ENCODE measurements at places on chromosomes 13 and 19.

GRCh38 chr13:80340651-80341100 lies 250 bp downstream of the SPRY2 start:
- H3K27me3 ChIP-seq = no peaks in the 10 kb centered on the region
- H3K4me1 ChIP-seq = peaks cover 4% of the 10 kb centered on the region
- H3K4me3 ChIP-seq = peak overlapping the region; percentile 77
- peak overlapping the region; percentile 89 for H3K27ac ChIP-seq

DNA sequence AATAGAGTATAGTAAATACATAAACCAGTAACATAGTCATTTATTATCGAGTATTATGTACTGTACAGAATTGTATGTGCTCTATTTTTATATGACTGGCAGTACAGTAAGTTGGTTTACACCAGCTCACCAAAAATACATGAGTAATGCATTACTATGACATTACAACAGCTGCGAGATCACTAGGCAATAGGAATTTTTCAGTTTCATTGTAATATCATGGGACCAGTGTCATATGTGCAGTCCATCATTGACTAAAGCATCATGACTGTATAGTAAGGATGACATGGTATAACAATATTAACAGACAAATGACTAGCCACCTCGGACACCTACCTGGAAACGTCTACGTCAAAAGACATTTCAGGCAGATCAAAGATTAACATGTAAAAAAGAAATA lies 33.6 kb downstream of the ATP7B start:
- no peak for DNase-seq
- H3K36me3 ChIP-seq = no peaks in the 10 kb centered on the region
- no peak overlapping the region for H3K27ac ChIP-seq
- H3K4me1 ChIP-seq = no peaks in the 10 kb centered on the region

- no peak for DNase-seq
- H3K27me3 ChIP-seq = no peaks in the 10 kb centered on the region
- peak overlapping the region; percentile 76 for H3K27ac ChIP-seq
- peaks cover 18% of the 10 kb centered on the region for H3K4me1 ChIP-seq
- H3K4me3 ChIP-seq = peak overlapping the region; percentile 93
These were observed 458 bp downstream of the ARHGEF1 start for GRCh38 chr19:41883463-41883820.

- DNase-seq = no peak
- no peaks in the 10 kb centered on the region for H3K4me1 ChIP-seq
- no peak overlapping the region for H3K27ac ChIP-seq
- no peaks in the 10 kb centered on the region for H3K36me3 ChIP-seq
- no peak overlapping the region for H3K4me3 ChIP-seq
- no peaks in the 10 kb centered on the region for H3K27me3 ChIP-seq
These were observed 35.7 kb upstream of the FAM216B start for GRCh38 chr13:42745655-42746054.

GRCh38 chr13:74778087-74778486 lies 643.9 kb upstream of the KLF12 start:
- no peak overlapping the region for H3K27ac ChIP-seq
- DNase-seq = no peak
- H3K4me1 ChIP-seq = no peaks in the 10 kb centered on the region
- no peaks in the 10 kb centered on the region for H3K27me3 ChIP-seq

GRCh38 chr19:15837221-15837731 lies 21.8 kb upstream of the OR10H1 start:
- peak overlapping the region; percentile 70 for H3K4me3 ChIP-seq
- H3K36me3 ChIP-seq = no peaks in the 10 kb centered on the region
- H3K27ac ChIP-seq = peak overlapping the region; percentile 99
- no peak for DNase-seq

- H3K27me3 ChIP-seq = no peaks in the 10 kb centered on the region
- peaks cover 42% of the 10 kb centered on the region for H3K4me1 ChIP-seq
- no peak for DNase-seq
These were observed 662 bp upstream of the SPACA6 start for GRCh38 chr19:51692468-51692867.

DNA sequence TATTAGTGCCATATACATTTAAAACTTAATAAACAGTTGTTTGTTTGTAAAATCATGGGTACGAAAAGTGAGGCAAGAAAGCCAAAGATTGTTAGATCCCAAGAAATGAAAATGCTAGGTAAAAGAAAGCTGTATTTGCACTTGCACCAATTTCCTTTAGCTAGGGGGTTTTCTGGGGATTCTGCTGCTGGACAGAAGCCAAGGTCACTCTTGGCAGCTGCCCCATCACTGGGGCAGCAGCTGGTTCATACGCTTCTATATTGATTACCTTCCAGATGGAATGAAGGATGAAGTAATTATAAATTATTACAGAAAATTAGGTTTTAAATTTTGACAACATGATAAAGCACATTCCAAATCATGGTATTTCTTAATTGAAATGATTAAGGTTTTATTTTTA lies 127.4 kb downstream of the SLITRK5 start:
- H3K27me3 ChIP-seq = no peaks in the 10 kb centered on the region
- H3K4me3 ChIP-seq = no peak overlapping the region
- no peak overlapping the region for H3K27ac ChIP-seq

GRCh38 chr19:11458236-11458900 lies 22.5 kb downstream of the ELAVL3 start:
- H3K27ac ChIP-seq = no peak overlapping the region
- no peaks in the 10 kb centered on the region for H3K36me3 ChIP-seq
- H3K4me3 ChIP-seq = no peak overlapping the region
- peaks cover 34% of the 10 kb centered on the region for H3K27me3 ChIP-seq
- H3K4me1 ChIP-seq = no peaks in the 10 kb centered on the region

GRCh38 chr13:112141643-112142400 lies 74.9 kb downstream of the SOX1 start:
- H3K36me3 ChIP-seq = no peaks in the 10 kb centered on the region
- no peak overlapping the region for H3K27ac ChIP-seq
- peak; percentile 58 for DNase-seq
- peaks cover 11% of the 10 kb centered on the region for H3K27me3 ChIP-seq

DNA sequence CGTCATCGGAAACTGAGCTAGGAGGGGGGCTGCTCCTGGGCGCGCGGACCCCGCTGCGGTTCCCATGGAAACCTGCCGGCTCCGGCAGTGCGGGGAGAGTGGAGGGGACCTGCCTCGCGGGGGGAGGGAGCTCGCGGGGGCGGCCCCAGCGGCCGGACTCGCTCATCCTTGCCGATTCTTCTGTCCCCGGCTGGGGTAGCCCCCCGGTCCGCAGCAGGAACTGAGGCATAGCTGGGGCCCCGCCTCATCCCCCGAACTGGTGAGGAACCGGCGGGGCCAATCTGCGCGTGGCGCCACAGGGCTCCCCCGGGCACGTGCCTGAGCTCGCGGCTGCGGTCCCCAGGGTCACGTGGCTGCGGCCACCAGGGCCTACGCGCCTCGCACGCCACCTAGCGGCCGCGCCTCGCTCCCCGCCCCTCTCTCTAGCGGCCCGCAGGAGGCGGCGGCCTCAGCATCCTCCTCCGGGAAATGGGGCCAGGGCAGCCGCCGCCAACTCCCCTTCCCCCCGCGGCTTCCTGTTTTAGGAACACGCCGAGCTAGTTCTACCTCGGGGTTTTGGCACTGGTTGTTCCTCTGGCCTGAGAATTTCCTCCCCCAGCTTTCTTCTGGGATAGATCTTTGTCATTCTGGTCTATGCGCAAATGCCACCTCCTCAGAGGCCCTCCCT lies 1.7 kb upstream of the ELAVL3 start:
- H3K4me1 ChIP-seq = peaks cover 36% of the 10 kb centered on the region
- H3K27ac ChIP-seq = peak overlapping the region; percentile 10
- H3K4me3 ChIP-seq = peak overlapping the region; percentile 16
- peaks cover 83% of the 10 kb centered on the region for H3K27me3 ChIP-seq

Data from tibial artery (tissue), 4 donors.